ENCODE measurements at places on chromosomes 3 and 15. TPM values are rescaled to one million over a fixed set of nuclear protein-coding genes. Genes with fewer than 3 reads are reported as not detected.

- H3K4me3 ChIP-seq = no peak overlapping the region
- no peaks in the 10 kb centered on the region for H3K4me1 ChIP-seq
- DNase-seq = no peak
- H3K27ac ChIP-seq = no peak overlapping the region
- H3K36me3 ChIP-seq = no peaks in the 10 kb centered on the region
- H3K27me3 ChIP-seq = no peaks in the 10 kb centered on the region
These were observed 50.4 kb upstream of the RGMA start for GRCh38 chr15:93139436-93139835.

- DNase-seq = no peak
- H3K36me3 ChIP-seq = no peaks in the 10 kb centered on the region
- no peak overlapping the region for H3K27ac ChIP-seq
- no peaks in the 10 kb centered on the region for H3K4me1 ChIP-seq
- no peaks in the 10 kb centered on the region for H3K27me3 ChIP-seq
These were observed 17.9 kb upstream of the SKIC8 start for GRCh38 chr15:78317145-78317836.

GRCh38 chr3:154060238-154061000 lies 60.8 kb upstream of the ARHGEF26 start:
- H3K4me1 ChIP-seq = peaks cover 34% of the 10 kb centered on the region
- peak overlapping the region; percentile 81 for H3K27ac ChIP-seq
- no peak for DNase-seq
- no peaks in the 10 kb centered on the region for H3K27me3 ChIP-seq

DNA sequence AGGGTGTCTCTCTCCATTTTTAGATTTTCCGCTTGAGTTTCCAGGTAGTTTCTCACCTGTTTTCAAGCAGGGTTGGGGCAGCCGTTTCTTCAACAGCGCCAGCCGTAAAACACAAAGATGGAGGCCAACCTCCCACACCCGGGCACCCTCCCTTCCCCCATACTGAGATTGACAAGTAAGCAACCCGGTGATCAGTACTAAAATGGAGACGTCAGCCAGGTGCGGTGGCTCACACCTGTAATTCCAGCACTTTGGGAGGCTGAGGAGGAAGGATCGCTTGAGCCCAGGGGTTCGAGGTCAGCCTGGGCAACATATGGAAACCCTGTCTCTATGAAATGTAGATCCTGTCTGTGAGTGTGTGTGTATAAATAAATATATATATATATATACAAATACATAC lies 903 bp upstream of the ZSCAN2 start:
- H3K27ac ChIP-seq = peak overlapping the region; percentile 75
- H3K4me1 ChIP-seq = peaks cover 25% of the 10 kb centered on the region
- H3K4me3 ChIP-seq = peak overlapping the region; percentile 66

DNA sequence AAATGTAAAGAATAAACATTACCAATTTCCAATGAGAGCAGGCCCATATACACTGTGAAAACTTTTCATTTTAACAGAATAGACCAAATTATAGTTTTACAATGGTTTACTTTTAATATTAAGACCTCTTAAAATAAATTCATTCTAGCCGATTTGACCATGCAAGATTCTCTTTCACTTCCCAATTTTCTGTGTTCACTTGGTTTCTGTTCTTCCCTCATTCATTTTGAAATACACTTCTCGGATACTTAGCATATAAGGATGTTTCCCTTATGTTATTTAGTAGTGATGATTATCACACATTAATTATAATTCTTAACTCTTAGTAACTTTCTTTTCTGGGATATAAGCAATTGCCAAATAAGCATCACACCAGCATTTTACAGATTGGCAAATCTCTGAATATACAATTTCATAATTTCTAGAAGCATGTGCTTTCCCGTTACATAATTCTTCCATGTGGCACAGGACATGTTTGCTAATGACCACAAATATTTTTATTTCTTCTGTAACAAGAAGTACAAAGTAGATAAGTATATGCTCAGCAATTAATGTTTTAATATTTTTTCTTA lies 13.9 kb downstream of the OR5H15 start:
- DNase-seq = no peak
- H3K4me1 ChIP-seq = no peaks in the 10 kb centered on the region
- H3K27me3 ChIP-seq = no peaks in the 10 kb centered on the region
- no peaks in the 10 kb centered on the region for H3K36me3 ChIP-seq
- H3K4me3 ChIP-seq = no peak overlapping the region

DNA sequence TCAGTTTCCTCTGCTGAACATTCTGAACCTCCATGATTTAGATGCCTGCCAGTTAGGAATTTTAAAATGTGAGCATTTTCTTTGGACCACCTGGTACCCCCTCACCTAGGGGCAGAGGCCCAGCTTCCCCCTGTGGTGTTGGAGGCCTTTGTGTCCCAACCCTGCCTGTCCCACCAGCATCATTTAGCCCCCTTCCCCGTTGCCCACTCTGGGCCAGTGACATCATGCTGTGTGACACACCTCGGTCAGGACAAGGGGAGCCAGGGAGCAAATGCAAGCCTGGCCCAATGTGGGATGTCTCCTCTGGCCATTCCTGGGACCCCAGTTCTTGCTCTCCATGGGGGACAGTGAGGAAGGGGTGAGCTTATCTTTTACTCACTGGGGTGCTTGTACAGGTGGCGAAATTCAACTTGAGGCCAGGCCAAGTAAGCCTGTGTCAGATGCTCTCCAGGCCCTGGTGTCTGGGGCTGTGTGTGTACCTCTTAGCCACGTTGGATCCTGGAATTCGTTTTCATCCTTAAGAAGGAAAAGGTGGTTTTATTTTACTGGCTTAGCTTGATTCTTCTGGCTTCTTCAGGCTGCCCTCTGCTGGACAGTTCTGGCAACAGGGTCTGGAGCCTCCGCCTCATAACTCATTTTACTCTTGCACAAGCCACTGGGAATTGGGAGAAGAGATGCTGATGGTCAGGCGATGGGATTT lies 49.7 kb upstream of the MYZAP start:
- DNase-seq = no peak
- H3K27me3 ChIP-seq = no peaks in the 10 kb centered on the region
- no peak overlapping the region for H3K27ac ChIP-seq
- H3K4me1 ChIP-seq = no peaks in the 10 kb centered on the region
- peaks cover 12% of the 10 kb centered on the region for H3K36me3 ChIP-seq
- no peak overlapping the region for H3K4me3 ChIP-seq

GRCh38 chr3:42088803-42089530 lies 2.2 kb upstream of the TRAK1 start:
- H3K36me3 ChIP-seq = peaks cover 30% of the 10 kb centered on the region
- no peaks in the 10 kb centered on the region for H3K27me3 ChIP-seq
- DNase-seq = no peak
- H3K4me1 ChIP-seq = peaks cover 73% of the 10 kb centered on the region
- no peak overlapping the region for H3K27ac ChIP-seq
- H3K4me3 ChIP-seq = no peak overlapping the region

- H3K27me3 ChIP-seq = no peaks in the 10 kb centered on the region
- no peak overlapping the region for H3K27ac ChIP-seq
- no peaks in the 10 kb centered on the region for H3K36me3 ChIP-seq
- H3K4me1 ChIP-seq = no peaks in the 10 kb centered on the region
These were observed 92.9 kb downstream of the GPR156 start for GRCh38 chr3:120192159-120192558.

GRCh38 chr3:172595664-172596393 lies 72.6 kb upstream of the TNFSF10 start:
- no peaks in the 10 kb centered on the region for H3K27me3 ChIP-seq
- DNase-seq = peak; percentile 88
- H3K4me1 ChIP-seq = peaks cover 16% of the 10 kb centered on the region
- H3K4me3 ChIP-seq = peak overlapping the region; percentile 35
- no peaks in the 10 kb centered on the region for H3K36me3 ChIP-seq

DNA sequence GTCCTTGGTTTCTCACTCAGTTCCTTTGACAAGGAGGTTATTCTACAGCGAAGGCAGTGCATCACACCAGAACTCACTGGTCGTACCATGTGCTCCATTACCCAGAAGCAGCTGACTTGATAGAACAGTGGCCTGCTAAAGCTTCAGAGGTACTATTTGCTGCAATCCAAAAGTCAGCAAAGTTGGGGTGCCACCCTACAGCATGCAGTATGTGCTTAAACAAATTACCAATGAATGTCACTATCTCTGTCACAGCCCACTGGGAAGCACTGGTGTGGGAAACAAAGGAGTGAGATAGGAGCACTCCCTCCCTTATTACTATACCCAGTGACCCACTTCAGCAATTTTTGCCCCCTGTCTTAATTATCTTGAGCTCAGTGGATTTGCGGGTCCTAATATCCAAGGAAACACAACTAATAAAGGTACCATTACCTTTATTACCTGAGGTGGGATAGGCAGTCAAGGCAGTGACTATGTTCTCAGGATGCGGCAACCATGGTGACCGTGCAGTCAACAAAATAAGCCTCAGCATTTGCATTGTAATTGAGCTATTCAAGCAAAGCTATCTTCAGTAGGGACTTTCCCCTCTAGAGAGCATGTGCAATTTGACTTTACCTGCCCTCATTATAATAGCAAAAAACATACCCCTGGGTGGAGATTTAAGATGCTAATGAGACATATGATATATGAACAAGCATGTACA lies 199.4 kb downstream of the OCA2 start:
- no peaks in the 10 kb centered on the region for H3K27me3 ChIP-seq
- no peak overlapping the region for H3K27ac ChIP-seq
- no peaks in the 10 kb centered on the region for H3K4me1 ChIP-seq
- no peak overlapping the region for H3K4me3 ChIP-seq

DNA sequence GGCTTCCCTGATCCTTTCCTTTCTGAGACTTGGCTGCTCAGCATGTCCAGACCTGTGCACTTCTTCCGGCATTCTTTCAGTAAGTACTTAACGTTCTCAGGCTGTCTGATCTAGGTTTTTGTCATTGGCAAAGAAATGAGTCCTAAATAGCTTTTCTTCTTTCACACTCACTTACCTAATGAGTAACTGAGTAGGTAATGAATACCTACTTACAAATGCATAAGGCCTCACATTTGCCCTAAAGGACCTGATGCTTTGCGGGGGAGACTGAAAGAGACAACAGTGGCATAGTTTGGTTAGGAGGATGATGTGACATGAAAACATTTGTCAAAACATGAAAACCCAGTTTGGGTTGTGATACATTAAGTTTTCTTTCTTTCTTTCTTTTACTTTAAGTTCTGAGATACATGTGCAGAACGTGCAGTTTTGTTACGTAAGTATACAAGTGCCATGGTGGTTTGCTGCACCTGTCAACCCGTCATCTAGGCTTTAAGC lies 516.7 kb upstream of the CFAP20DC start:
- H3K27me3 ChIP-seq = no peaks in the 10 kb centered on the region
- no peaks in the 10 kb centered on the region for H3K36me3 ChIP-seq
- H3K4me1 ChIP-seq = no peaks in the 10 kb centered on the region
- H3K4me3 ChIP-seq = no peak overlapping the region
- H3K27ac ChIP-seq = no peak overlapping the region

- no peaks in the 10 kb centered on the region for H3K27me3 ChIP-seq
- H3K4me3 ChIP-seq = no peak overlapping the region
- H3K27ac ChIP-seq = no peak overlapping the region
- no peaks in the 10 kb centered on the region for H3K36me3 ChIP-seq
- DNase-seq = no peak
- no peaks in the 10 kb centered on the region for H3K4me1 ChIP-seq
These were observed 52.9 kb upstream of the BCL6 start for GRCh38 chr3:187798126-187798525.

DNA sequence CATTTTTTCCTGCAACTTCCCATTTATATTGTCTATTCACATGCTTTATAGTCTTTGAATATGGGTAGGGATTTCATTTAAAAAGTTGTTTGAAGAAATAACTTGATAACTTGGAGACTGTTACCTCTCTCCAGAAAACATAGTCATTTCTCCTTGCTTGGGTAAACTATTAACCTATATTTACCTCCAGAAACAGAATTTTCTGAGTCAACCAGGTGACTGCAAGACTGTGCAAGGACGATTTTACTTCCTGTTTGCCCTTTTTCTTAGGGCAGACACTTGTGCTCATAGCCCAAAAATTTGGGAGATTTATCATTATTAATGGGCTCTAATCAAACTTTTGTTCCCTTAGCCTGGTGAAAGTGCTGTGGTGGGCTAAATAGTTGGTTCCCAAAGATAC lies 14.3 kb upstream of the MOBP start:
- no peaks in the 10 kb centered on the region for H3K4me1 ChIP-seq
- no peaks in the 10 kb centered on the region for H3K27me3 ChIP-seq
- H3K27ac ChIP-seq = no peak overlapping the region
- H3K36me3 ChIP-seq = no peaks in the 10 kb centered on the region

GRCh38 chr3:14521611-14522010 lies 18.5 kb downstream of the GRIP2 start:
- peaks cover 2% of the 10 kb centered on the region for H3K27me3 ChIP-seq
- no peak overlapping the region for H3K4me3 ChIP-seq
- H3K4me1 ChIP-seq = peaks cover 36% of the 10 kb centered on the region
- no peaks in the 10 kb centered on the region for H3K36me3 ChIP-seq

DNA sequence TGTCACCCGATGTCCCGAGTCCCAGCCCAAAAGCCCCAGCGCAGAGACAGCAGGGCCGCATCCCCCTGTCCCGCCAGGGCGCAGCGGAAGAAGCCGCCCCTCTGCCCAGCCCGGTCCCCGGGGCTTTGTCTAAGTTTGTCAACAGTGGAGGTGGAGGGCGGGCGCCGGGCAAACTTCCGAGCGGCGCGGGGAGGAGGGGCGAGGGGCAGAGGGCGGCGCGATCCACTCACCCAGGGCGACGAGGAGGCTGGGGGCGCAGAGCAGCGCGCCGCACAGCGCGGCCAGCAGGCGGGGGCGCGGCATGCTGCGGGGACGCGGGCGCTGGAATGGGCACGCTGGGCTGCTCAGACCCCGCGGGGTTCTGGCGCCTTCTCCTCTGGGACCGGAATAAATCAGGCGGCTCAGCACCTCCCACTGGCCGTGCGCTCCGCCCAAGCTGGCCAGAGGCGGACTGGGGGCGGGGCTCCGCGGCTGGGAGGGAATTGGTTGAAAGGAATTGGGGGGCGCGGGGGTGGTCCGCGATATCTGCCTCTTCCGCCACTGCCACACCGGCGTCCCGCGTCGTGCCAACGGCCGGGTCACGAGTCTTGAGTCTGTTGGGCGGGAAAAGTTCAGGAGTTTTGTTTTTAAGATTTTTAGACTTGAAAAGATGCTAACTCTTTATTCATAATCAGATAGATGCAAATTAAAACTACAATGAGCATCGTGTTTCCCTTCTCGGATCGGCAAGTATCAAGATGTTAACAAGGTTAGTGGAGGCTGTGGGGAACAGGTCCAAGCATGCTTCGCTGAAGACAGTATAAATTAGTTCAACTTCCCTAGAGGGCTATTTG lies at the start of gene MFGE8:
MFGE8 (minus strand) TSS at position 363 of the 833 bp plus-strand sequence; CDS start at position 303, 60 bp downstream.
- H3K4me3 ChIP-seq = peak within 1 kb of the TSS; percentile 83
- no peaks in the 10 kb centered on the region for H3K27me3 ChIP-seq
- peak within 1 kb of the TSS; percentile 83 for H3K27ac ChIP-seq
- H3K36me3 ChIP-seq = peaks cover 25% of the 10 kb centered on the region
- H3K4me1 ChIP-seq = peaks cover 55% of the 10 kb centered on the region

- no peaks in the 10 kb centered on the region for H3K36me3 ChIP-seq
- H3K27me3 ChIP-seq = no peaks in the 10 kb centered on the region
- no peak overlapping the region for H3K27ac ChIP-seq
- DNase-seq = peak; percentile 31
- H3K4me3 ChIP-seq = no peak overlapping the region
- peaks cover 11% of the 10 kb centered on the region for H3K4me1 ChIP-seq
These were observed 59.9 kb upstream of the KLF13 start for GRCh38 chr15:31266712-31267111.

The SLC38A3 gene
- 0.11 TPM for total RNA-seq

The CPEB1 gene
- 6.0 TPM for total RNA-seq

The ATP11B gene
- total RNA-seq = 45.8 TPM

The DTWD1 gene
- total RNA-seq = 26.5 TPM

The EFHB gene
- total RNA-seq = not detected

The ALDH1A2 gene
- total RNA-seq = 21.0 TPM

Measured in esophagus muscularis mucosa (tissue), 4 donors.